ENCODE measurements at places on chromosomes 7 and 10.

- DNase-seq = no peak
Observed at GRCh38 chr10:127600479-127600878, 51.4 kb downstream of the NPS start.

GRCh38 chr10:29465384-29465783 lies 169.4 kb downstream of the SVIL start:
- no peak for DNase-seq

DNA sequence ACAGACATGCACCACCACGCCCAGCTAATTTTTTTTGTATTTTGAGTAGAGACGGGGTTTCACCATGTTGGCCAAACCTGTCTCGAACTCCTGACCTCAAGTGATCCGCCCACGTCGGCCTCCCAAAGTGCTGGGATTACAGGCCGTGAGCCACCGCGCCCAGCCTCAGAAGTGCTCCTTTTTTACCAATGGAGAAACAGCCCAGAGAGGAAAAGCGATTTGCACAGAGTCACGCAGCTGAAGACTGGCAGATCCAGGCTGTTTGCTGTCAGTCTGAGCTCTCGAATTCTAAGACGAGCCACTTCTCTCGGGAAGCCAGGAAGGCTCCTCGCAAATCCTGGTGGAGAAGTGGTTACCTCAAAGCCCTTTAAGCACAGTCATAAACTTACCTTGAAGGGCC lies 57.4 kb upstream of the SDK1 start:
- no peak for DNase-seq

GRCh38 chr10:45505311-45505710 lies 131.3 kb downstream of the ALOX5 start:
- no peak for DNase-seq

- no peak for DNase-seq
Observed at GRCh38 chr10:75651417-75651816, 220.0 kb downstream of the LRMDA start.

DNA sequence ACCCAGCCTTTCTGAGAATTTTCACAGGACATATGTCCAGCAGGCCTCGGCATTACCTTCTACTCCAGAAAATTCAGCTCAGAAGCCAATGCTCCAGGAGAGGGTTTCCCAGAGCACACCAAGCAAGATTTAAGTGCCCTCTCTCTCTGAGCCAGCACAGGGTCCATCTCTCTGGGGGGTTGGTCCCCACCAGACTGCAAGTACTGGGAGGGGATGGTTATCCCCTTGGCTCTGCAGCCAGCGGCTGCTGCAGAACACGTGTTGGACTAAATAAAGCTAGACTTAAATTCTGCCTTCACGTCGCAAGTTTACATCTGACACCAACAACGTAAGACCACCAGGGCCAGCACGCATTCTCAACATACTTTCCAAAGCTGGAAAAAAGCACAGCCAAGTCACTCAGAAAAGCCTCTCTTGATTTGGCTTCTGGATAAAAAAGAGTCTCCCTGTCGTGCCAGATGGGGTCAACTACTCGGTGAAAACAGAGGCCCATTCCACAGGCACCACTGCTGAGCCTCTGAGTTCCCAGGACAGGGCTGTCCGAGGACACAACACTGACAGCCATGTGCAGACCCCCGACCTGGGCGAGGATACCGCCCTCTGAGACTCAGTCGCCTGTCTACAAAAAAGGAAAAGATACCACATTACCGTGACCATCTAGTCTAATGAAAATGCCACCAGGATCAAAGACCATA lies 77.3 kb downstream of the CTBP2 start:
- DNase-seq = no peak

- no peak for DNase-seq
Observed at GRCh38 chr7:3294432-3295100, 6.5 kb upstream of the SDK1 start.

DNA sequence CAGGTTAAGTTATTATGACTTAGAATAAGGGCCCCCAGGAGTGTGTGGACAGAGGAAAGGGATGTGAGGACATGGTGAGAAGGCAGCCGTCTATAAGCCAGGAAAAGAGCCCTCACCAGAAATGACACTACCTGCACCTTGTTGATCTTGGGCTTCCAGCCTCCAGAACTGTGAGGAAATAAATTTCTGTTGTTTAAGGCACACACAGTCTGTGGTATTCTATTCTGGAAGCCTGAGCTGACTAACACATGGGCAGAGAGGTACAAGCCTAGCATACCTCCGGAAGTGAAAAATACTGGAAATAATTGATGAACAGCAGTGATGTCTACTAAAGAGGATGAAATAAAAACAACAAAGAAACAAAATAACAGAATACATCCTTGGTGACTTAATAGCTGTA lies 46.1 kb upstream of the GRB10 start:
- no peak for DNase-seq

DNA sequence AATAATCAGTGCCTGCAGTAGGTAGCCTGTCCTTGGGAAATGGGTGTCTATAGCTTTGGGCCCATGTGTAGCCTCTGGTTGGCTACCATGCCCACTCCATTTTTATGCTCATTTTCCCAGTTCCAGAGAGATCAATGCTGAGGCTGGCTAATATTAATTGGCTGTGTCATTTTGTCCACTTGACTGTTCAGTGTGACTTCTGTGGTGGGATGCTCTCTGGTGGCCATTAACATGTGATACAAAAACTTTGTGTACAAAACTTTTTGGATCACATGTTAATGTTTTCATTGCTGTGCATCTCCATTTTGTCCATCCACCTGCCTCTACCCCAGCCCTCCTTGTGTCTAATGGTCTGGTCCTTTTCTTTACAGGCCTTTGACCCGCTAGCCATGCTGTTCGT lies 22.7 kb downstream of the VIM start:
- DNase-seq = no peak

- no peak for DNase-seq
Observed at GRCh38 chr7:137976232-137976631, 25.7 kb downstream of the CREB3L2 start.

DNA sequence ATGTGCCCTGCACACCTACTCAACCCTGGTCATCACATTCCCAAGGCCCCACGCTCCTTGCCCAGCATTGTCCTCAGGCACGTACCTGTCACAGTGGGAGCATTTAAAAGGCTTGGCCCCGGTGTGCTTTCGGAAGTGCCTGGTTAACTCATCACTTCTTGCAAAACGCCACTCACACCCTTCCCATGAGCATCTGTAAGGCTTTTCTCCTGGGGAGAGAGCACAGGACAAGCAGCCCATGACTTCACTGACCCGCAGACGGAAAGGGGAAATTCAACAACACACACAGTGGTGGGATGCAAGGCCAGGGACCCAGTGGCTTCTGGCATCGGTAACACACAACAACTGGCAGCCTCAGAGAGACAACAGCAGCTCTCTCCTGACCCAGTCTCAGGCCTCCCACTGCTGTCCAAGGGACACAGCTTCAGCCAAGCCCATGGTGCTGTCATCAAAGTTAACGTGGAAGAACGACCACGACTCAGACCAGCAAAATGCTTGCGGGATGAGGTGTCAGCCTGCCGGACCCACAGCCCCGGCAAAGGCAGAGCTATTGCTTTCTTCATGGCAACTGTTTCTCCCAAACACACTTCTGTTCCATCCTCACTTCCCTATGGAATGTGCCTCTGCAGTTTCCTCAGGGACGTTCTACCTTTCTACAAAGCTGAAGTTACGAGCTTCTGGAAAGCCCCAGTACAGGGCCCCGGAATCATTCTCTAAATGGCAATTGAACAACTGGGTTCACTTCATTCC lies 4.8 kb downstream of the KLF6 start:
- no peak for DNase-seq

DNA sequence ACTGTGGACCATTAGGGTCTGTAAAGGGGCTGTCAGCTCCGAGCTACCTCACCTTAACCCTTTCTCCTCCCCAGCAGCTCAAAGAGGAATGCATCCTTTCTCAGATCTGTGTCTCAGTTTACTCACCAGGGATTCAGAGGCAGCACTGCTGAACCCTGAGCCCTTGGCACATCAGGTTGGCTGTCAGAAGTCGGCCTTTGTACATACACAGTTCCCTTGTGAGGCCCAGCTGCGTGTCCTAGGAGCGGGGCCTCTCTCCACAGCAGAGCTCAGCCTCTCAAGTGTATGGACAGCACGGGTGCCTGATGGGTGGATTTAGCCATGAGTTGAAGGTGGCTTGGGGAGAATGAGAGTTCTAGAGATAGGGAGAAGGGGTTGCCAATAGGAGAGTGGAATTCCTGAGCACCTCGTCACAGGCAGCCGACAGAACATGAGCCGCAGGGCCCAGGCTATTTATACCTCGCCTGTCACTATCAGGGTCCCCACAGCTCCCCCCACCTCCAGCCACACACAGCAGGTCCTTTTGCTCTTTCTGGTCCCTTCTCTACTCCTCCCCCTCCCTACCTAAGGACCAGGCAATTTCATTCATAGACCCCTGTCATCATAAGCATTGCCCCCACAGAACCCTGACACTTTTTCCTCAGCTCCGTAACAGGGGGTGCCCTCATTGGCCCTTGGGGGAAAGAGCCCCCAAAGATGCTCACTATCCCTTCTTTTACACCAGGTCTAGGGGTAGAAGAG lies 2.1 kb upstream of the FLNC start:
- no peak for DNase-seq

DNA sequence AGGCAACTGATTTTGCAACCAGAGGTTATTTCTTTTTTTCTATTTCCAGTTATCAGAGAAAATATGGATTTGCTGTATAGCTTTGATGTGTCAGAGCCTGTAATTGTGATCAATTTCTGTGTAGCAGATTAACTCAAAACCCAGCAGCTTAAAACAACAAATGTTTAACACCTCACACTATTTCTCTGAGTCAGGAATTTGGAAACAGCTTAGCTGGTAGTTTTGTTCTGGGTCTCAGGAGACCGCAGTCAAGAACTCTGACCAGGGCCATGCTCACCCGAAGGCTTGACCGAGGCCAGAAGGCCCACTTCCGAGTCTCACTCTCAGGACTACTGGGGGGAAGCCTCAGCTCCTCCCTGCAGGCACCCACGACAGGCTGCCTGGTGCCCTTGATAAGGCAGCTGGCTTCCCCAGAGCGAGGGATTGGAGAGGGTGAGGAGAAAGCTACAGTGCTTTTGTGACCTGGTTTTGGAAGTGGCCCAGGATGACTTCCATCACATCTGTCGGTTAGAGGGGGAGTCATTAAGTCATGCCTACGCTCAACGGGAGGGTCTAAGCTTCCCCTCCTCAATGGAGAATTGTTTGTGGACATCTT lies 105.7 kb upstream of the SHH start:
- DNase-seq = no peak

- no peak for DNase-seq
Observed at GRCh38 chr7:129578829-129579228, 32.7 kb upstream of the NRF1 start.

DNA sequence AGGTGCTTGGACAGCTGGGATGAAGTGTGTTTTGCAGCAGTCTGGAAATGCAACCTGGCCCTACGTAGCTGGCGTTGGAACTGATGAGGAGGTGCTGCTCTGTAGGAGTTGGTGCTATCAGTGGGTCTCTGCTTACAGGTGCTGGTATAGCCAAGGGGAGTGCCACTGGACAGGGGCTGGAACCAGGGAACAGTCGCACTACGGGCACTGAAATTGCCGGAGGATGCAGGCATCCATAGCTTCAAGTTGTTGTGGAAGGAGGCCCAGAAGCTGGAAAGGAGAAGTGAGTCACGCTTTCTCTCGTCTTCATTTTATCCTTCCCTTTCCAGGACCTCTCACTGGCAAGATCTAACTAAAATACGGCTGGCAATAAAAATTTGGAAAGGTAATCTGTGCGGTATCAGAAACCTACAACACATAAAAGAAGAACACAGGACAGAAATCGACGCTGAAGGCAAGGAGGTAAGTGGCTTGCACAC lies 25.8 kb downstream of the MACC1 start:
- no peak for DNase-seq

DNA sequence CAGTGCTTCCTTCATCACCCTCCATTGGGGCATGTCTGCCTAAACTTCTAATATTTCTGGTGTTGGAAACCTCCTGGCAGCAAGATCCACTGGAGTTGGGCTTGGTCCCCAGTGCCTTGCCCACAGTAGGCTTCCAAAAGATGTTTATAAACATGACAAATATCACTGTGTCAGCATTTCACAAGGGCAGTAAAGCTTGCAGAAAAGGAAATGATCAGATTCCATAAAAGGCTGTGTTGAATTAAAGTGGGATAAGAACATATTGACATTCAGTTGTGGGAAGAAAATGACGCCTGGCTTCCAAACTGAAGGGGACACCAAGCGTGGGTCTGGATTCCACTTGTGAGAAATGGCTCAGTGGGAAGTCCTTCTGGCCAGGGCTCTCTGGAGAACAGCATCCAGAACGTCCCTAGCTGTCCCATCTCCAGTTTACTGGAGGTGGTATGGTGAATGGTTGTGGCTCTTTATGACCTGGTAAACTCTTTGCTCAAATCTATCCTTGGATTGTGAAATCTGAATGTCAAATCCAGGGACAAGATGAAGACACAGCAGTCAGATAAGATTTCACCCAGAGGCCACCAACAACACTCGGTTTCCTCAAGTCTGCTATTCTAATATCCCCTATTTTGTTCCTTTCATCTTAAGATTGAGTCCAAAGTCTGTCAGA lies 287.2 kb downstream of the TNS3 start:
- no peak for DNase-seq

- no peak for DNase-seq
Observed at GRCh38 chr7:158840604-158841003, 11.3 kb upstream of the ESYT2 start.

DNA sequence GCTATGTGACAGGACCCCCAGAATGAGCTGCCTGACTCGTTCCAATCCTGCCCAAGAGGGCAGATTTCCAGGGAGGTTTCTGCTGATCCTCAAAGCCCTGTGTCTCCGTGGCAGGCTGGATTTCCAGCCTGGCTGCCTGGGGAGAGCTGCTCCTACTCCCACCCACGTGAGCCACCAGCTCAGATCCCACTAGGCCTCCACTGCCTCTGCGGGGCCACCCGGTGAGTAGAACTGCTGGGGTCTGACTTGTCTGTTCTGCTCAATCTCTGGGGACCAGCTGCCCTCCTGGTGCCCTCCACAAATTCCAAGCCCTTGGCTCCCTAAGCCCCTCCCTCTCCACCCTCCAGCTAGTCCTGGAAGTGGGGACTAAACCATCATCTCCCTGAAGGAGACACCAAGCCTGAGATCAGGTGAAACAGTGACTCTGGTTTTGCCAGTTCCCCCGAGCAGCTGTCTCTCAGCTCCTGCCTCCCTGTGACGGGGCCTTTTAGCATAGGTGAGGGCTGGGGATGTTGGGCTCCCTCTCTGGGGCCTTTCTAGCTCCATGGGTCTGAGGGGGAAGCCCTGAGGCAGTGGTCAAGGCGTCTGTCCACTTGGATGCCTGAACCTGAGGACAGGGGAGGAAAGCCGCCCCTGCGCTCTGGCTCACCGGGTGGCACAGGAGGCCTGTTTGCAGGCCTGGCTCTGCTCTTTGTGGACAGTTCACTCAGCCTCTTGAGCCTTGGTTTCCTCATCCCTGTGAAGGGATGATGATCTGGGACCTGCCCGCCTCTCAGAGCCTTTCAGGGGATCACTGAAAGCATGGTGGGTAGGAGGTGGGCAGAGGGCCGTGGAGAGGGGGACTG lies 5.6 kb downstream of the FAM241B start:
- no peak for DNase-seq

- DNase-seq = no peak
Observed at GRCh38 chr7:25289518-25289917, 61.2 kb upstream of the NPVF start.

DNA sequence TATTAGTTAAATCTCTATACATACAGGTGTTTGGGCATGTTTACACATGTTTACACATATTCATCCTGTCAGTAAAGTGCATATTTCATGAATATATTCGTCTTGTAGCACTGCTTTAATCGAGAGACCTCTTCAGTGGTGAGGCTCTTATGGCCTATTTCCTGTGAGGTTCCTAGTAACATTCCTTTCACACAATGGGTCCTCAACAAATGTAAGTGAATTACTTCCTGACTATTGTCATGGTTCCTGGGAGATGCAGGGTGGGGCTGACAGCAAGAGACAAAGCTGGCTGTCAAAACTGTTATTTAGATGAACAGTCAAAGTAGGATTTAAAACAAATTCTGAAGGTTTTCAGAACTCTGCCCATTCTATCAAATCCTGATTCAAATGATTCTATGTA lies 12.4 kb upstream of the SEMA3A start:
- no peak for DNase-seq
